Stimulated activated CD4-positive, alpha-beta T cell treated with anti-CD3 and anti-CD28 coated beads, Interleukin-12 subunit alpha, Interleukin-12 subunit beta, amount 100 ng/mL, for 4 hours (primary cell): ENCODE measurements at places on chromosomes 2 and 18.

DNA sequence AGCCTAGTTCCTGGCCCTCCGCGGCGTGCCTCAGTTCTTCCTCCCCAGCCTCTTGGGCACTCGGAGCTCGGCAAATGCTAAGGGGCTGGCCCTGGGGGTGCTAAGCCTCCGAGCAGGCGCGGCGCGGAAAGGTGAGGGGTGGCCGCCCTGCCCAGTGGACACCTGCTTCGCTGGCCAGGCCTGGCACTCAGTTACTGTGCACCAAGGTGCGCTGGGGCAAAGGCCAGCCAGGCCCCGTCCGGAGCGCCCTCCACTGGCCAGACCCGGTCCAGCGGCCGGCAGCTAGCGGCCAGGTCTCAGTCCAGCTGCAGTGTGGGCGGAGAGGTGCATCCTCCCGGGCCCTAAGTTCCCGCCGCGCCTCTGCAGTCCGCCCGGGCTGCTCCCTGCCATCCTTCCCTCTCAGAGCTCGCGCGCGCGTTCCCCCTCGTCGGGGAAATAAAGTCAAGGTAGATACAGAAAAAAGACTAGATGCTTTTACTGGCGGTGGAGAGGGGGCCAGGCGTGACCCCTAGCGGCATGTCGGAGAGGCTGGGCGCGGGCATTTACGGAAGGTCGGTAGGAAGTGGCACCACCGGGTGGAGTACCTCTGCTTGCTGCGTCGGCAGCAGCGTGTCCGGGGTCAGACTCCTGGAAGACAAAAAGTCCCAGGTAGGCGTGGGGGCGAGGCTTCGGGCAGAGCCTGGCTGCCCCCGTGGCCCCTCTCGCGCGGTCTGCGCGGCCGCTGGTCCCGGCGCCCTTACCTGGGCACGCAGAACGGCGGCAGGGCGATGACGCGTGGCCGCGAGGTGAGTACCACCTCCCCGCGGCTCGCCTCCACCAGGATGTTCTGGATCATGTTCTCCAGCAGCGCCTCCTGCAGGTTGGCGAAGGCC lies 9.4 kb upstream of the CRYBA2 start:
- DNase-seq = no peak

GRCh38 chr2:58072102-58072501 lies 25.5 kb downstream of the VRK2 start:
- DNase-seq = no peak

DNA sequence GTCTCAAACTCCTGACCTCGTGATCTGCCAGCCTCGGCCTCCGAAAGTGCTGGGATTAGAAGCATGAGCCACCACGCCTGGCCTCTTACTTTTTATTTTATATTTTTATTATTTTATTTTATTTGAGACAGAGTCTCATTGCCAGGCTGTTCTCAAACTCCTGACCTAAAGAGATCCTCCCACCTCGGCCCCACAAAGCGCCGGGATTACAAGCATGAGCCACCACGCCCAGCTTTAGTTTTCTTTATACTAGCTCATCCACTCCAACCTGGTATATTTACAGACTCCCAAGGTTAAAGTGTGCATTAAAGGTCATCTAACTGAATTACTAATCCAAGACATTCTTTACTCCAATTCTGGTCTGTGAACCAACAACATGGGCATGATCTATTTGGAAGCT lies 26.8 kb downstream of the ATAD2B start:
- no peak for DNase-seq

GRCh38 chr2:61978522-61978921 lies 73.0 kb downstream of the COMMD1 start:
- no peak for DNase-seq

DNA sequence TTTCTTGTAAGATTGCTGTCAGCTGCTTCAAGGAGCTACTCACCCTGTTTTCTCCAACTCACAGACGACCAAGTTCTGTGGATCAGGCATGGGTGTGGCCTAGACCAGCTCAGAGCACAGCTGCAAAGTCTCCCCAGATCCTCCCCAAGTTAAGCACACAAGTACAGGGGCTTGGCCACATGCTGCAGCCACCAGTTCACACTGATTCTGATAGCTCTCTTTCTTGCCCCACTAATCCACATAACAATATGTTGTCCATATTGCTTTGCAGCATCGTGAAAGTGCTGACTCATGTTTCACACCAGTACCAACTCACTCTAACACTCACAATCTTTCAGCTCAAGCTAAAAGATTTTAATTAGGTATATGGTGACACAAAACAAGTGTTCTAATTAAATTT lies 437.0 kb downstream of the PARD3B start:
- DNase-seq = no peak

DNA sequence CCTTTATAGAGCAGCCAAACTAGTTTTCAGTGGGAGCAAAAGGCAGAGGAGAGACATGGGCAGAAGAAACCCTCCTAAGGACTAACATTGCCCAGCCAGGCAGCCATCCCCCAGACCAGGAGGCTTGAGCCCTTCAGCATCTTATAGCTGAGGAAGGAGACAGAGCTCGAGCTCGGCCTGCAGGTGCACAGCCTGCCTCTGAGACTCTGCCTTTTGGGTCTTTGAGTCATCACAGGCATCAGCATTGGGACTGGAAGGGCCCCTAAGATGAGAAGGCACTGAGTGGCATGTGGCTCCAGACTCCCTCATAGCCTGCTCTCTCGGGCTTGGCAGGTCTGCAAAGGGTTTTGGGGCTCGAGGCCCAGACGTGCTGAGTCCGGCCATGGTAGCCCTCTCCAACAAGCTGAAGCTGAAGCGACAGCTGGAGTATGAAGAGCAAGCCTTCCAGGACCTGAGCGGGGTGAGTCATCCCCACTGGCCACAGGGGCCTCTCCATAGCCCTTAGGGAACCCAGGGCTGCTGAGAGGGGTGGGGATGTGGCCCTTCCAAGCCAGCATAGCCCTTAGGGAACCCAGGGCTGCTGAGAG lies 84.1 kb downstream of the EPAS1 start:
- no peak for DNase-seq

DNA sequence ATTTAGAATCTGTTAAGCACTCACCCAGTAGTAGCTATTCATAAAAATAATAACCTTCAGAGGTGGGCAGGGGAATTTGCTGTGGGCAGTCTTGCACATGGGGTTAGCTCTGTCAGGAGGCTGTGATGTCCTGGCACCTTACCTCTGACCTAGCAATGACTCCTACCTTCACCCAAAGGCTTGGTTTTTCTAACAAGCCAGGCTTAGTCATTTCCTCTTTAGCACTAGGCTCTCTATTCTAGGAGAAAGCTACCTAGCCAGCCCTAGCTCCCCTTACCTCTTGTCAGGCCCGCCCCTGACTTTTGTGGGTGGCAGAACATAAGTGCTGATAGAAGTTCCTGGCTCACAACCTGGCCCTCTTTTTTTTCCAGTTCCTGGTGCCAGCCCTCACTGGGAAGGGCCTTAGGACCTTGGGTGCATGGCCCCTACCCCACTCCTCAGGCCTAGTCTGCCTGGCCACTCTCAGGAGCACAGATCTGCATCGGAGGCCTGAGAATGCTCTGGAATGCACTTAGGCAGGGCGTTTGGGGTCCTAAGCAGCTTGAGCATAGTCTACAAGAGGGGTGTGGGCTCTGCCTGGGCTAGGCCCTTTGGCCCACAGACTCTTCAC lies 17.7 kb downstream of the CPLX4 start:
- no peak for DNase-seq
